ENCODE measurements at places on chromosomes 16 and 17.

- no peak for DNase-seq
These were observed 16.2 kb upstream of the CPHXL start for GRCh38 chr16:75742424-75743047.

DNA sequence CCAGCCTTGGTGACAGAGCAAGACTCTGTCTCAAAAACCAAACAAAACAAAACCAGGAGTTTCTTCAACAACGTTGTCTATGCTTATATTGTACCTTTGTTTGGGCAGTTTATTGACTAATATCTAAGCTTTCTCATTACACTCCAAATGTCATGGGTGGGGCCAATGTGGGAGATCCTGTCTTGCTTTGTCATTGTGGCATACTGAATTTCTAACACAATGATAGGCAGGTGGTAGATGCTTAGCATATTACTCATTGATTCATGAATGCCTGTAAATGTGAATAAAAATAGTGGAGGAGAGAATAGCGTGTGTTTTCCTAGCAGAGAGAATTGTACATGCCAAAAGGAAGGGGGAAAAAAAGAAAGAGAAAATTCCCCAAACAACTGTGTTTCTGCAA is 802.5 kb upstream of the EEF2KMT start:
- DNase-seq, result no peak

GRCh38 chr17:48624544-48625494 is 1.3 kb downstream of the HOXB9 start:
- DNase-seq, result no peak

GRCh38 chr17:57328109-57328882 is 72.0 kb downstream of the MSI2 start:
- no peak for DNase-seq

DNA sequence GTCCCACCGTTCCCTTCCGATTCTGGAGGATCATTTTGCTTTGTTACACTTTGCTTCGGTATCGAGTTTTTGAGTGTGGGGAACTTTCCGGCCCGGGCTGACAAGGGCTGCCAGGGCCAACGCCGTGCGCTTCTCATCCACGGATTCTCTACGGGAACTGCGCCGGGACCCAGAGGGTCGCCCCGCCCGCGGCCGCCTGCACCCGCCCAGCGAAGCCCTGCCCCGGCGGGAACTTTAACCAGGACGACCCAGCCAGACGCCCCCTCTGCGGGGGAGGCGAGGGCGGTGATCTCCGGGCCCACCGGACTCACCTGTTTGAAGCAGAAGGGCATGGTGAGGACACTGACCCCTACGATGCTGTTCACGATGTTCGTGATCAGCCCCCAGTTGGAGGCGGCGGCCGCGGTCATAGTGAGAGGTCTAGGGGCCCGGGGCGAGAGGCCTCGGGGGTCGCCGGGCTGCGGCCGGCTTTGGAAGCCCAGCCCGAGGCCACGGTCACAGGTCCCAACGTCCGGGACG is 536 bp downstream of the SLC38A10 start:
- no peak for DNase-seq

- no peak for DNase-seq
These were observed 106.7 kb downstream of the CMIP start for GRCh38 chr16:81551151-81551808.

DNA sequence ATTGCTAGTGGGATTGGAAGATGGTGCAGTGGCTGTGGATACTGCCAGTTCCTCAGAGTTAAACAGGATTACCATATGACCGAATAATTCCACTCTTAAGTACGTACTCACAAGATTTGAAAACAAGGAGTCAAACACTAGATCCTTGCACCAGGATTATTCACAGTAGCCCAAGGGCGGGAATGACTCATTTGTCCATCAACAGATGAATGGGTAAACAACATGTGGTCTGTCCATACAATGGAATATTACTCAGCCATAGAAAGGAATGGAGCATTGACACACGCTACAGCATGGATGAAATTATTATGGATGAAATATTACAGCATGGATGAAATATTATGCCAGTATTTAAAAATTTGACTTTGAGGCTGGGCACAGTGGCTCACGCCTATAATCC is 9.1 kb upstream of the MAPK8IP3 start:
- no peak for DNase-seq

DNA sequence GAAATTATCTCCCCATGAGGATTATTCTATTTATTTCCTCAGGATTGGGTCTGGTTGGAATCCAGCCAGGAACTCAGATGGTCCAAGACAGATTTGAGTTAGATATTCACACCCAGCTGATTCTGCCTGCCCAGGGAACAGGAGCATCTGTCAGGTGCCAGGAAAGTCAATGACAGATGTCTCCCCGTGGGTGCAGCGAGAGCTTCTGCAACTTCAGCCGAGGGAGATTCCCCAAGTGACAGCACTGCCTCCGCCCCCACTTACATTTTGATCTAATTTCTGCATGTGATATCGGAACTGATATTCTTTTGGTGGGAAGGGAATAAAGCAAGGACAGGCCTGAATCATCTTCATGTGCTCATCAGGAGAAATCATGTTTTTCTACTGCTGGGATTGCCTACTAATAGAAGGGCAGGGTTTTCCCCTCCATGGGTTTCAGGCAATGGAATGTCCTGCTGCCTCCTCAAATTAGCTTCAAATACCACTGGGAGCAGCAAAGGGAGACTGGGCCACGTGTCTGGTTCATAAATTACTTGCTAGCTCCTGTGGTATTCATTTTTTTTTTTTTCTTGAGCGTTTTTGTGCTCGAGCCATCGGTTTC is 15.7 kb upstream of the DHX8 start:
- DNase-seq, result no peak

DNA sequence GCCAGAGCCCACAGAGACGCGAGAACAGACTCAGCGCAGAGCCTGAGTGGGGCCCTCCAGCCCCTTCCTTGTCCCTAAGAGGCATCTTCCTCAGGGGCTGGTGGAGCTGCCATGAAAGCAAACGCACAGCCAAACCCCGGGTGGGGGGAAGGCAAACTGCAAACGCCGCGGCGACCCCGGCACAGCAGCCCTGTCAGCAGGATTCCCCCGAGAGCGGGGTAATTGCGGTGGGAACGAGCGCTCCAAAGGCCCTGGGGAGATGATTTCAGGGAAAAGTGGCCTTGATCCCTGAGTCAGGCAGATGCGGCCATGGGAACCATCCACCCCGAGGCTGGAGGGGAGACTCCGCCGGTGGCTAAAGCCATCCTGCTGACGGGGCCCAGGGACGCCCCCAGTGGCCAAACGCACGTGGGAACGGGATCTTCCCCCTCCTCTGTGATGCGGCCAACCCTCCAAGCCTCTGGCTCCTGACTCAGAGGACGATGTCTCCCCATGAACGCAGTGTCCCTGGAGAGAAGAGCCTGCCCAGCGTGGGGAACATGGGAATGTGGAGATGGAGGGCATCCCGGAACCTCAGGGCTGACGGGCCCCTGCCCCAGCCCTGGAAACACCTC is 25.1 kb downstream of the SLC7A5 start:
- no peak for DNase-seq

DNA sequence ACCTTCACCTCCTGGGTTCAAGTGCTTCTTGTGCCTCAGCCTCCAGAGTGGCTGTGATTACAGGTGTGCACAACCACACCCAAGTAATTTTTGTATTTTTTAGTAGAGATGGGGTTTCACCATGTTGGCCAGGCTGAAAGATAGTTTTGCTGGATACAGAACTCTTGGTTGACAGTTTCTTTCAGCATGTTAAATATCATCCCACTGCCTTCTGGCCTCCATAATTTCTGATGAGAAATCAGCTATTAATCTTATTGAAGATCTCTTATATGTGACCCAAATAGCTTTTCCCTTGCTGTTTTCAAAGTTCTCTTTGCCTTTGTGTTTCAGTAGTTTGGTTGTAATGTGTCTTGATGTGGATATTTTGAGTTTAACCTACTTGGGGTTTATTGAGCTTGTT is 50.3 kb upstream of the BRD7 start:
- DNase-seq, result no peak

GRCh38 chr16:68022728-68023537 is at the start of the genes DDX28 and DUS2:
Gene DDX28 (minus strand): TSS chr16:68023232. CDS start chr16:68023202, 30 bp downstream.
Gene DUS2 (plus strand): TSS chr16:68023284. CDS start chr16:68038024, 14,740 bp downstream.
- DNase-seq, result peak; percentile 93

DNA sequence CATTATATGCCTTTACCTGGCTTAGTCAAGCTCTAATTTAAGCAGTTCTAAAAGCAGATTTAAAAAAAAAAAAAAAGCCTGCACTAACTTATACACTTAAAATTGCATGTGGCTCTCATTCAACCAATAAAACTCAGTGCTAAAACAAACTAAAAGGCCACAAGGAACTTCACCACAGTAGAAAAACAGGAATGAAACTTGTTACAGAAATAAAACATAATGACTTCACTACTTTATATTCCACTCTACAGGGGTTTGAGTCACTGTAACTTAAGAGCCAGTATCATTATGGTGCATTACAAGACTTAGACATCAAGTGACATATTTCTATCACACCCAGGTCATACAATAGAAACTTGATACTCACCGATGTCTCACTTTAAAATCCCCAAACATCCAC is 11.1 kb downstream of the CA10 start:
- no peak for DNase-seq

GRCh38 chr17:77696151-77696720 is 262.3 kb upstream of the TNRC6C start:
- DNase-seq, result no peak

DNA sequence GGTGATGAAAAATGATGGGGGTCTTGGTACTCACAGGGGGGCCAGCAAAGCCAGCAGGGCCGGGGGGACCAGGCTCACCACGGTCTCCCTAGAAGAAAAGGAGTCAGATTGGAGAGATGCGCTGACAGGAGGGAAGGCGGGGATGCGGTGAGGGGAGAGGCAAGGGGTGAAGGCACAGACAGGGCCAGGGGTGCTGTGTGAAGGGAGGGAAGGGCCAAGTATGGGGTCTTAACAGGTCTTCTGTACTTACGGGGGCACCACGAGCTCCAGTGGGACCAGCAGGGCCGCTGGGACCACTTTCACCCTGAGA is 11.2 kb downstream of the COL1A1 start:
- no peak for DNase-seq

DNA sequence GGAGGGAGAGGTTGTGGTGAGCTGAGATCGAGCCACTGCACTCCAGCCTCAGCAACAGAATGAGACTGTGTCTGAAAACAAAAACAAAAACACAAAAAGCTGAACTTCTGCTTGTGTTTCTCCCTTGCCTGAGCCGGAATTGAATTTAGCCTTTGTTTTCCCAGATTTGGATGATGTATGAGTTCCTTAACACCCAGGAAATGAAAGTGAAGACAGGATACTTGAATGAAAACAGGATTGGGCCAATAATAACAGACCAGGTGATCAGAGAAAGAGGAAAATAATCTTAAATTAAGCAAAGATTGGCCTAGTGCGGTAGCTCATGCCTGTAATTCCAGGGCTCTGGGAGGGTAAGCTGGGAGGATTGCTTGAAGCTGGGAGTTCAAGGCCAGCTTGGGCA is 1.6 kb upstream of the NUPR1 start:
- DNase-seq, result no peak

DNA sequence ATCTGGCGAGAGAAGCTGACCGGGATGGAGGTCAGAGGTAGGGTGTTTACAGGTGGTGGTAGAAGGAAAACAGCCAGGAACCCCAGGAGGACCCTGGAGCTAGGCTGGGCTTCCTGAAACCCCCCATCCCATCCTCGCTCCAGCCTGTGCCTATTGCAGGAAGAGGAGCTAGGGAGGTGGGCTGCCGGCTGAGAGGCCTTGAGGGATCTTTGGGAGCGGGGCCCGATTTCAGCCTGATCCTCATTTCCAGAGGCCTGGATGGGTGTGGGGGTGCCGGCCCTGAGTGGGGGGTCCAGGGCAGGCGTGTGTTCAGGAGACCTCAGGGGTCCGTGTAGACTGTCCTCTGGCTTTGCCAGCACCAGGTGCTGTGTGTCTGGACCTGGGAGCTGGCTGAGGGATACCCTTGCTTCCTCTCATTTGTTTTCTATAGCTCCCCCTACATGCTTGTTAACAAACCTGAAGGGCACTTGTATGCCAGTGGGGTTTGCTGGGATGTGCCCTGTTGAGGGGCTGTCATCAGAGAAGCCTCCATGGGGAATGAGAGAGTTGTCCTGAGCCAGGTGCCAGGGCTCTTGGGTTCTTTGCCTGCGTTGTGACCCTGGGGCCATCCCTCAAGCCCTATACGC is 18.9 kb upstream of the RAP1GAP2 start:
- DNase-seq, result no peak

- DNase-seq, result no peak
These were observed 26.8 kb downstream of the COG4 start for GRCh38 chr16:70496513-70496912.

- DNase-seq, result no peak
These were observed 2.8 kb upstream of the NXPH3 start for GRCh38 chr17:49572806-49573420.

DNA sequence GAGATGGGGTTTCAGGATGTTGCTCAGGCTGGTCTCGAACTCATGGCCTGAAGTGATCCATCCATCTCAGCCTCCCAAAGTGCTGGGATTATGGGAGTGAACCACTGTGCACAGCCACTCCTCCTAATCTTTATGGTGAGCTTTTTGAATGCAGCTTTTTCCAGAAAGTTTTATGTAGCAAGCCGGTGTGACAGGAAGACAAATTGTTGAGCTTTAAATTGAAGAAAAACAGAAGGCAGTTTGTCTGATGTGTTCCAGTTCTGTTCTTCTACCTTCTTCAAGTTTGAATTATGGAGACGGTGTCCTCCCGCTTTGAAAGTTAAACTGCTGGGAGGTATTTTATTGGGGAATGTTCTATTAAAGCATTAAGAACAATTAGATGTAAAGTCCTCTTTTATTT is 177.1 kb downstream of the SNX29 start:
- DNase-seq, result no peak

GRCh38 chr16:48444574-48444973 is 59.4 kb upstream of the SIAH1 start:
- DNase-seq, result no peak

GRCh38 chr17:66364508-66364907 is 62.1 kb downstream of the PRKCA start:
- DNase-seq, result no peak

DNA sequence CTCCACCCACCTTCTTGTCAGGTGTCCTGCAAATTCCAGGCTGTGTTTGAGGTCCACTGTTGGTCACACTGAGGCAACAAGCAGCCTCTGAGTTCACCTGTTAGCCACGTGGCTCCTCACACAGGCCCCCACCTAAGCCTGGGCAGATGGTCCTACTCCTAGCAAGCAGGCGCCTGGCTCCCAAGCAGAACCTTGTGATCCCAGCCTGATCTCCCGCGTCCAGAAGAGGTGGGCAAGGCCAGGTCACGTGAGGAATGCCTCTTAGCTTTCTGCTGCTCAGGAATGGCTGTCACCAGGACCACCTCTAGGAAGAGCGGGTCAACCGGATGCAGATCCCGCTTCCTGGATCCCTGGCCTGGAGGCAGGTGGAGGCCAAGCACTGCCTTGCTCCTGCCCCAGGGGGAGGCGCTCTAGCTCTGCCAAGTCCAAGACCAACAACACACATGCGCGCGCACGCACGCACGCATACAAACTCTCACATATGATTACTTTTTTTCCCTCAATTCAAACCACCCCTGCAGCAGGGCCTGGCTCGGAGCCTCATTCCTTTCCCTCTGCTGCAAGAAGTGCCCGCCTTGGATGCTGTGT is 9.5 kb downstream of the CYB561 start:
- no peak for DNase-seq

DNA sequence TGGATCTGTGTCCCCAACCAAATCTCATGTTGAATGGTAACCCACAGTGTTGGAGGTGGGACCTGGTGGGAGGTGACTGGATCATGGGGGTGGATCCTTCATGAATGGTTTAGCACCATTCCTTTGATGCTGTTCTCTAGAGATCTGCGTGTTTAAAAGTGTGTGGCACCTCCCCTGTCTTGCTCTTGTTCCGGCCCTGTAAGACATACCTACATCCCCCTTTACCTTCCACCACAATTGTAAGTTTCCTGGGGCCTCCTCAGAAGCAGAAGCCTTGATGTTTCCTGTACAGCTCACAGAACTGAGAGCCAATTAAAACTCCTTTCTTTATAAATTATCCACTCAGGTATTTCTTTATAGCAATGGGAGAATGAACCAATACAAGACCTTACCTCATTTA is 257.7 kb downstream of the XYLT1 start:
- DNase-seq, result no peak

Measured in activated CD4-positive, alpha-beta T cell treated with anti-CD3 and anti-CD28 coated beads, Interleukin-2, amount 50 U/mL, for 24 hours (primary cell).